ENCODE measurements at places on chromosomes 16 and 17. TPM values are rescaled to one million over a fixed set of nuclear protein-coding genes. Genes with fewer than 3 reads are reported as not detected.

- no peak for DNase-seq
These were observed 22.7 kb upstream of the ATP2A3 start for GRCh38 chr17:3986939-3987335.

GRCh38 chr17:72520665-72521303 lies 400.0 kb downstream of the SOX9 start:
- no peak for DNase-seq

GRCh38 chr17:75762513-75763268 lies 2.3 kb downstream of the GALK1 start:
- no peak for DNase-seq

UNC45B gene
- total RNA-seq = 0.04 TPM

GRCh38 chr16:54931120-54932014 lies 702 bp downstream of the IRX5 start:
- no peak for DNase-seq

KRTAP4-6 gene
- not detected for total RNA-seq

CASKIN1 gene
- 1.6 TPM for total RNA-seq

MAP2K3 gene
- 42.2 TPM for total RNA-seq

PRSS36 gene
- 4.3 TPM for total RNA-seq

KREMEN2 gene
- total RNA-seq = not detected

DNA sequence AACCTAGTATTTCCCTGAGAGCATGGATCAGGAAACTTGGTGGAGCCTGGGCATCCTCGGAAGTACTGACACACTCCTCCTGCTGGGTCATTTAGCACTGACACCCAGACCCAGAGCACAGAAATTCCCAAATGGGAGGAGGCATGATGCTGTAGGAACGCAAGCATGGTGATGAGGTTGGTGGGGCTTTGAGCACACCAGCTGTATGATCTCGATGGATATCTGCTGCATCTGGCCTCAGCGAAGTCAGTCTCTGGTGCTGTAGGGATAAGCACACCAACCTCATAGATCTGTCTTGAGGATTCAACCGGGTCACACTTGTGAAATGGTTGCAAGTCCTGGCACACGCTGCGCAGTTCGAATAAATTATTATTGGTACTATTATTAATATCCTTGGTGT lies 52.5 kb downstream of the SHISA6 start:
- no peak for DNase-seq

- no peak for DNase-seq
These were observed 308.4 kb downstream of the ZFHX3 start for GRCh38 chr16:72739577-72739976.

- no peak for DNase-seq
These were observed 35.6 kb upstream of the IRF8 start for GRCh38 chr16:85863384-85863774.

- no peak for DNase-seq
These were observed 230.5 kb upstream of the ASIC2 start for GRCh38 chr17:33523577-33523981.

DNA sequence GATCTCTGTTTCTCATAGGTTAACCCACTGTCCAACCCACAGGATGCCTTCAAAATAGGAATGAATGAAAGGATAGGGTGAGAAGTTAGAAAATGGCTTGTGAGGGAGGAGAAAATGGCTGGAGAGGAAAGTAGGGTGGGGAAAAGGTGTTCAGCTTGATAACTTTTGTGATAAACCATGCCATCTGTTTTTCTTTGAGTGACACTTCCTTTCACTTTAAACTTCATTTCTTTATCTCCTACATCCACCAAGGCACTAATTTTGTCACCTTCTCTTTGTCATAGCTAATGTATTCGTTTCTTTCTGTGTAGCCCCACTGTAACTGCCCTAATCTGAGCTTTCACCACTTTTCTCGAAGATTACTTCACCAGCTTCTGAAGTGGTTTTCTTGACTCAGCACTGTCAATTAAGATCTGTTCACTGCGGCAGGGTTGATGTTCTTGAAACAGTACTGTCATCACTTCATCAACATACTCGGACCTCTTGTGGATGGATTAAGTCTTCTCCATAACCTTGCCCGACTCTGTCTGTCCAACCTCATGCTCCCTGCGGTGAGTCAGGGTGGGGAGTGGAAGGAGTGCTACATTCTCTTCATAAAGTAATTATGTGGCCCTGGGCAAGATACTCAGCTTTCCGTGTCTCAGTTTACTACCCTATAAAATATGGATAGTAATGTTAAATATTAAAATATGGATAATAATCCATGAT lies 5.5 kb upstream of the KRT10 start:
- no peak for DNase-seq

- no peak for DNase-seq
These were observed 339.0 kb downstream of the MAF start for GRCh38 chr16:79261481-79261940.

NACA2 gene
- total RNA-seq = not detected

CHST5 gene
- 0.27 TPM for total RNA-seq

DNA sequence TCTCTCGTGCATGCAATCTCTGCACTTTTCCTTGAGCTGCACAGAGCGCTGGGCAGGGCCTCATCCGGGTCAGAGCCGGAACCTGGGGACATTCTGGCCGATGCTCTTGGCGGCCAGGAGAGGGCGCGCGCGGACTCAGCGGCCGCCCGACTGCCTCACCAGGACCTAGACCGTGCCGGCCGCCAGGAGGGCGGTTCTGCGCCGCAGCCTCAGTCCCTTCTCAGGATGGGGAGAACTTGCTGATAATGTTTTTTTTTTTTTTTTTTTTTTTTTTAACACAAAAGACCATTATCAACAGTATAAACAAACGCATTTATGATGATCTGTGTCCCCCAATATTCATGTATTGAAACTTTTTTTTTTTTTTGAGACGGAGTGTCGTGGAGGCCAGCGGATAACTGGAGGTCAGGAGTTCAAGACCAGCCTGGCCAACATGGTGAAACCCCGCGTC lies 8.1 kb upstream of the FLYWCH2 start:
- peak; percentile 87 for DNase-seq

DNA sequence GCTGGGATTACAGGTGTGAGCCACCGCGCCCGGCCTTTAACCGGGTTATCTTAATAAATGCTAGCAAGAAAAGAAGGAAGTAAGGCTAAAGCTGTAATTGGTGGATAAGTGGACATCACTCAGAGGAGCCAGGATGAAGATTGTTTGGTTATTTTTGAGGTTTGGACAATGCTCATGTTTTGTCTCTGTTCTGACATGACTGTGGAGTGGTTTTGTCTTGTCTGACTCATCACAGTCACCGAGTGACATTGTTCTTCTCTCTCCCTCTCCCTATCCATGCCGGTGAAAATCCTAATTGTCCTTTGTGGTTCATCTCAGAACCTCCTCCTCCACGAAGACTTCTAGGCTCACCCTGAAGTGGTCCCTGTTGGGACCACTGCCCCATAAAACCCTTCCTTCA lies 23.5 kb upstream of the GRIN2A start:
- no peak for DNase-seq

DNA sequence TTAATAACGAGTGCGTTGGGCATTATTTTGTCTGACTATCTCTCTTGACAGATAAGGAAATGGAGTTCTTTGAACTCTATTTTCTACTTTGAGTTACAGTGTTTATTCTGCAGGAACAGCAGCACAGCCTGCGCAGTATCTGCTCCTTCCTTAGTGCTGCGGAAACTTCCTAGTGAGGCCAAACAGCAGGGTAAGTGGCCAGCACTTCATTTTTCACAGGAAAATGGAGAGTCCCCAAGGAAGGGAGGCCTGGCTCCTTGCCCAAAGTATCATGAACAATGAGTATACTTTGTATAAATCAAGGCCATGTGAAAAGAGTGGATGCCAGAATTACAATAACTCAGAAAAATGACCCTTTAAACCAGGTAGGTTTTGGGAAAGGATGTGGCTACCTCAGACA lies 140.6 kb downstream of the VPS53 start:
- DNase-seq = peak; percentile 76

CCL4 gene
- 39.5 TPM for total RNA-seq

GRCh38 chr17:2253768-2254406 lies 49.7 kb downstream of the SMG6 start:
- DNase-seq = no peak

DNA sequence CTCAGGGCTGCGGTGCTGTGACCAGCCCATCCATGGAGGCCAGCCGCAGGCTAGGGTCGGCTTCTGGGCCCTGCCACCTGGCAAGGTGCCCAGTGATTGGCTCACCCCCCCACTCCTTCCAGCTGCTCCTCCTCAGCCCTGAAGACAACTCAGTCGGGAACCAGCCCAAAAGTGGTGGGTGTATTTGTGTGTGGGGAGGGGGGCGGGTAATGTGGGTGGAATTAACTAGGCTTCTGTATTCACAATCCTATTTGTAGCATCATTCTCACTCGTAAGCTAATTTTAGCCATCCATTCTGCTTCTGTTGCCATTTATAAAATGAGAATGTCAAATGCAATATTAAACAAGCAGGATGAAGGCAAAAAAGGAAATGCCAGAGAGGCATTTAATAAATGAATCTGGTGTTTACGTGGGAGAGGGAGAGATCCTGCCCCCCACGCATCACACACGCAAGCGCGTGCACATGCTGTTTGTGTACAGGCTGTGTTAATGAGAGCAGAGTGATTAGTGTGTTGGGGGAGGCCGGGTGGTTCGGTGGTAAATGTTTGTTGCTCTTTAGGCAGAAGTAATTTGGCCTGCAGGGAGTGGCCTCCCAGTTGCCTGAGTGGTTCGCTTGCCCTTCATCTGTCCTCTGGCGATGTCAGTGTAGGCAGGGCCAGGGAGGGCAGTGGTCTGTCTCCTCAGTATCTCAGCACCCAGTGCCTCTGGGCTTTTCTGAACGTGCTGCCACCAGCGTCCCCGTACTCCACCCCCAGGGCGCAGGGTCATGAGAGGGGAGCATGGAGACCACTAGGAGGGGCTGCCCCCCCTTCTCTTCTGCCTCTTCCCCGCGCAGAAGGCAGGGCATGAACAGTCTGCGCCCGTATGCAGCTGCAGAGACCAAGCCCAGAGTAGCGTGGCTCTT lies 140.1 kb downstream of the CCDC182 start:
- no peak for DNase-seq

GRCh38 chr16:72743011-72743761 lies 304.7 kb downstream of the ZFHX3 start:
- no peak for DNase-seq

- DNase-seq = no peak
These were observed 85.2 kb downstream of the SMG6 start for GRCh38 chr17:2218426-2218825.

DNA sequence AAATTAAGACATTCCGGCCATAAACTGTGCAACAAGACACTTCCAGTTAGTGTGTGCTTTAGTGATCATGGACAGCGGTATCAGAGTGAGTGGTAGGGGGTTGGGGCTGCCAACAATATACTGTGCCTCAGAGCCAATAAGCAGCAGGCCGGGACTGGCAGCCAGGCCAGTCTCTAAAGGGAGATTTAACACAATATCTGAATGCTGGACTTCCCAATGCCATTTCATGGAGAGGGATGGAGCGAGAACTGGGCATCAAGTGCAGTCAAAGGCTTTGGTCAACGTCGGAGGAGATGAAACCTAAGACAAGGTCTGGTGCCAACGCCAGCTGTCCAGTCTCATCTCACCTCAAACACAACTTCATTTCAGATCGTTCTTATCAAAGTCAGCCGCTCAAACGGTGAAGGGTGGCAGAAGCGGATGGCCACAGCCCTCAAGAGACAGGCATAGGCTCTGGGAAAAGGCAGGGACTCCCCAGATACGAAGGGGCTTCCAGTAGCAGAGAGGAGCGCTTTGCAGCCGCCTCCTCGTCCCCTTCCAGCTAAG lies 935 bp downstream of the USP32 start:
- DNase-seq = no peak

DNA sequence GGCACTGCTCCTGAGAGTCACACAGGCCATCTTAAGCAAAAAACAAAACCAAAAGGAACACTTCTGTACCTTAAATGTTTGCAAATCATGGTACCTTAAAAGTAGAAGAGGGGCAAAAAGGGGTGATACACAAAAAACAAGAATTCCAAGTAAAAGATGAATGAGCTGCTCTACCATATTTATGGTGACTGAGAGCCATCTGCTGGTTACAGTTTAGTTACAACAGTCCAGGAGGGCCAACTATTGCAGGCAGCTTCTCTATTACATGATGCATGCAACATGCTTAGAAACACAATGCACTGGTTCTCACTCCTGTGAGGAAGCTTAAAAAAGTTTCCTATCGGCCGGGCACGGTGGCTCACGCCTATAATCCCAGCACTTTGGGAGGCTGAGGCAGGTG lies 53.5 kb downstream of the STX8 start:
- no peak for DNase-seq

MSLN gene
- total RNA-seq = 2.9 TPM

- no peak for DNase-seq
These were observed 1.0 kb downstream of the ITGA3 start for GRCh38 chr17:50056961-50057330.

KRTAP2-3 gene
- total RNA-seq = not detected

DNA sequence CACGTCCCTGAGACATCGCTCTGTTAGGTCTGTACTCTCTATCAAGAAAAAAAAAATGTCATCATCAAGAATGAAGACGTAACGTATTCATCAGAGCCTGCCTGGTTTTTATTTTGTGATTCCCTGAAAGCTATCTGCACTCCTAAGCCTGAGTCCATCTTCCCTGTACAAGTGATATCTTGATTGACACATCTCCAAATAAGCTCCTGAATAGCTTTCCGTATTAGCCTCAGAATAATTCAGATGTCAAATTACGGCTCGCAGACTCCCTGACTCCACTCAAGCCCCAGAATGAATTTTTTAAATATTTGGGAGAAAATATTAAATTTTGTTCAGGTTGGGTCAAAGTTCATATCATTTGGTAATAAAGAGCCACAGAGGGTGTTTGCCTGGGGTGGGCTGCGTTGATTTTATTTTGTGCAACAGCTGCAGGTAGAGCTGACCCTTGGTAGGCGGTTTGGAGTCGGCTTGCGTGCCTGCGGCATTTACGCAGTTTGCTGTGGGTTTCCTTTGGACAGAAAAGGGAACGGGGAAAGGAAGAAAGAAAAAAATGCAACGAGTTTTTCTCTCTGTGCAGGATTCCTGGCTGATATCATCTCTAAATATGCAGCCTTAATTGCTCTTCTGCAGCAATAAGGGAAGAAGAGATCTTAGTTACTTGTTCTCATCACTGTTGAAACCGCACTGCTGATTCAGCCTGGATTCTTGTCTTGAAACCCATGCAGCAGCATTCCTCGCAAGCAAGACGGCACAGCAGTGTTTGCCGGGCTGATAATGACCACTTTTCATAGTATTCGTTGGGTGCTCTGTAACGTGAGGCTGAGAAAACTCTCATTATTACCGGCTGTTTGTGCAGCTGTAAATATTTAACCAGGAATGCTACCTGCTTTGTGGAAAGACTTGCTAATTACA lies 114.7 kb downstream of the IRX3 start:
- no peak for DNase-seq

KRTAP1-5 gene
- not detected for total RNA-seq

DNA sequence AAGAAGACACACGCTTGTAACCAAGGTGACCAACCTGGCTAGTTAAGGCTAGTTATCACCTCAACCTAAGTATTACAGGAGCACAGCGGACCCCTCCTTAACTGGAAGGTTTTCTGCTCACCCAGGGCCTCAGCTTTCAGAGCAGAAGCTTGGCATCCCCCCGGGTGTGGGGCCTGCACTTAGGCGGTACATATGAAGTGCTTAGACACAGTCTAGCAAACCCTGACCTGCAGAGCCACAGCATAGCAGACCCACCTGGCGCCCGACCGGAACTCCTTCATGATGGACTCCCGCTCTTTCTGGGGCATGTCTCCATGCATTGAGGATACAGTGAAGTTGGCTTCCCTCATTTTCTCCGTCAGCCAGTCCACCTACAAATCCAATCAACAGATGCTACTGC lies 9.8 kb downstream of the EIF4A3 start:
- no peak for DNase-seq

Data from sciatic nerve (tissue), 2 donors.